Activated T-helper 2 cell treated with anti-CD3 and anti-CD28 coated beads, Interferon-gamma antibody, Interleukin-2, Interleukin-4, amounts not matched to agents 10 μg/mL and 5 μg/mL and 100 μg/mL, durations not matched to agents 14 hours and 24 hours and 36 hours (primary cell): ENCODE measurements at places on chromosomes 1 and 21. TPM values are rescaled to one million over a fixed set of nuclear protein-coding genes. Genes with fewer than 3 reads are reported as not detected.

GRCh38 chr1:2805801-2806430, 4.4 kb upstream of the TTC34 start:
- no peak for DNase-seq

DNA sequence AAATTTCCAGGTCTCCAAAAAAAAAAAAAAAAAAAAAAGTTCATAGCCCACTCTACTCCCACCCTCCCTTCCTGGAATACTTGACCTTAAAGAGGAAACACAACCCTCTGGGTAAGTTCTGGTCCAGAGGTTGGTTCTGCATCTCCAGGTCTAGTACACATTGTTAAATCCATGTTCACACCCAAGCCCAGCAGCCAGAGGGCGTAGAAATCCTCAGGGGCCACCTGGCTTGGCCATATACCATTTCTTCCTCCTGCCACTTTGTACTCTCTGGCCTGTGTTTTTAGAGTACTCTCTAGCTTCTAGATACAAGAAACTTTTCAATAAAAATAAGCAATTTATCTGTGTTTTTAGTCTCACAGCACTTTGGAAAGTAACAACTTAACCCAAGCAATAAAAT, 89.3 kb downstream of the PHTF1 start:
- no peak for DNase-seq

DNA sequence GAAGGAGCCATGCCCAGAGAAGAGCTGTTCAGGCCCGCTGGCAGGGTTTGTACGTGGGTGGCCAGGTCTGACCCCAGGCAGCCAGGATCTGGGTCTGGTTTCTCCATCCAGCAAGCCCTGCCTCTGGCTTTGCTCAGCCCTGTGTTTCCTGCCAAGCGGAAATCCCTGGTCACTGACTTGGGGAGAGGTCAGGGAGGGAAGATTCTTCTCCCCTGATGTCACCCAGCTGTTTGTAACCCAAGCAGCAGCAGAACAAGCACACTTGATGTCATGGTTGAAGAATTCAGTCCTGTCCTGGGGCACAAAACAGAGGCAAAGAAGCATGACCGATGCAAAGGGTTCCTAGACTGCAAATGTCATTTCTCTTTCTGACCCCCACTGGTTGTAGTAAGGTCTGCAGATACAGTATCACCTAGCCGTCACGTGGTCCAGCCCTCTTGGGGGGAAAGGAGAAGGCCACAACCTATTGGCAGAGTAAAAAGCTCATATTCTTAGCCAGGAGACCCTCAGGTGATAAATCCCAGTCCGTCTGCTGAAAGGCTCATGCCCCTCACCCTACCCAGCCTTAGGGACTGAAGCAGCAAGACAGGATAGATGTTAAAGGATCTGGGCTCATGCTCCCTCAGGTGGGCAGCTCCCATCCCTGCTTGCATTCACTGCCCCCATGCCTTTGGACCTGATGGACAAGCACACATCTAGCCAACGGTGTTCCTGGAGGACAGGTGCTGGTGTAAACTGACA, 120.9 kb downstream of the SYT2 start:
- DNase-seq, result no peak

- DNase-seq, result no peak
Observed at GRCh38 chr1:245234217-245235081, 79.7 kb downstream of the KIF26B start.

- no peak for DNase-seq
Observed at GRCh38 chr21:17576080-17576835, 36.4 kb downstream of the BTG3 start.

TMIGD3 gene
- 0.23 and 0.30 TPM in 2 replicates for total RNA-seq

TCP10L gene
- 1.1 and 1.3 TPM in 2 replicates for total RNA-seq

MAP10 gene
- total RNA-seq, result 3.0 and 3.2 TPM in 2 replicates

GRCh38 chr1:175124861-175125260, 57.2 kb downstream of the TNN start:
- no peak for DNase-seq

DNA sequence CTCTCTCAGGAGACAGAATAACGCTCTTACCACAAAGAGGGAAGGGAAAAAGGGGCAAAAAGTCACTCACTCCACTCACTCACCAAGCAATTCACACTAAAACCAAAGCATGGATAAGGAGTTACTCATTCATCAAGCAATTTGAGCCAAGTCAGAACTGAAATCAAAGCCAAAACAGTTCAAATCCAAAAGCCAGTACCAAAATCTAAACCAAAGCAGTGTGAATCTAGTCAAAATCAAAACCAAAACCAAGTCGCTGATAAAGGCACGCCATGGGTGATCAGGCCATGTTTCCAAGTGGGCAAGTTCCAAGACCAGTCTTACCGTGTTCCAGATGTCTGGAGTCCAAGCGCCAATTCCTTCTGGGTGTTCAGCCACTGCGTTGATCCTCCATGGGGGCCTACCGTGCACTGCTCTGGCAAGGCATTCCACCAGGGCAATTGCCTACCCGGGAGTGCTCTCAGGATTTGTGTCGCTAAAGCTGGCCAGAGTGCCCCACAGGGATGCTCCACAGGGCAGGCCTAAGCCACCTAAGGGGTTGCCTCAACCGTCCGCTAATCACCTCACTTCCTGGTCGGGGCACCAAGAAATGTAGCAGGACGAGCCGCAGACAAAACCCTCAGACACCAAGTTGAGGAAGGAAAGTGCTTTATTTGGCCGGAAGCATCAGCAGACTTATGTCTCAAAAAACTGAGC, 142.3 kb downstream of the TRIM33 start:
- no peak for DNase-seq

KCNJ9 gene
- total RNA-seq, result not detected in 2 replicates

- no peak for DNase-seq
Observed at GRCh38 chr21:27525780-27526179, 558.9 kb upstream of the ADAMTS5 start.

FAM177B gene
- not detected in 2 replicates for total RNA-seq

LCE1E gene
- total RNA-seq, result not detected in 2 replicates

GRCh38 chr1:156177919-156178654, 15.8 kb upstream of the SLC25A44 start:
- no peak for DNase-seq

ST3GAL3 gene
- 22.0 and 26.1 TPM in 2 replicates for total RNA-seq
